ENCODE measurements at places on chromosomes 5 and 9. TPM values are rescaled to one million over a fixed set of nuclear protein-coding genes. Genes with fewer than 3 reads are reported as not detected.

DNA sequence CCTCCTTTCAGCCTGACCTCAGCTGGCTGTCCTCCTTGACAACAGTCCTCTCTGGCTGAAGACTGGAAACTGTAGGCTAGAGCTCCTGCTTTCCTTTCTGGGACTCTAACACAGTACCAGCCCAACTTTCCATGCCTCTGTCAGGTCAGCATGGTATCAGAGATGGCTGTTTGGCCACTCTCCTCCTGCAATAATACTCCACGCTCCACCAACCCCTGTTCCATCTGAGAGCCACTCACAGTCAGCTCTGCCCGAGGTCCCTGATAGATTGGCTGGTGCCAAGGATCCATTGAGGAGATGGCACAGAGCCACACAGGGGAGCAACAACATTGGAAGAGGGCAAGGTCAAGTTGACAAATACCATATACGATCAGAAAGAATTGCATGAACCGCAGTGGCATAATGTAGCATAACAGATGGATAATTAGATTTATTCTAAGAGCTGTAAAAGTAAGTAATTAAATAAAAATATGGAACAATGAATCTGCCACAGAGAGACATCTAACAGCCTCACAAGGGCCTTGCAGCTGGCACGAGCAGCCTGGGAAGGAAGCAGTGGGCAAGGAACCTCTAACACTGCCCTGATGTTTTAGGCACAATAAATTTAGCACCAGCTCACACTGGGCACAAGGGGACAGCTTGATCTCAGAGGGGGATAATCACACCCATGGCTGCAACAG, 94.3 kb upstream of the LRRTM2 start:
- peaks cover under 1% of the 10 kb centered on the region for H3K4me1 ChIP-seq
- H3K27ac ChIP-seq = no peak overlapping the region
- no peaks in the 10 kb centered on the region for H3K36me3 ChIP-seq
- peak; percentile 23 for DNase-seq

Gene CAMK4
- 19.5 TPM for total RNA-seq

- peaks cover 11% of the 10 kb centered on the region for H3K4me1 ChIP-seq
- H3K36me3 ChIP-seq = no peaks in the 10 kb centered on the region
Measured at GRCh38 chr9:38026021-38026809, 42.8 kb downstream of the SHB start.

Gene CCDC171
- total RNA-seq = 2.1 TPM

- peaks cover 9% of the 10 kb centered on the region for H3K4me1 ChIP-seq
- no peaks in the 10 kb centered on the region for H3K36me3 ChIP-seq
- H3K4me3 ChIP-seq = no peak overlapping the region
- no peak overlapping the region for H3K27ac ChIP-seq
- peak; percentile 43 for DNase-seq
Measured at GRCh38 chr9:134193912-134194535, 29.7 kb upstream of the RNU6ATAC start.

DNA sequence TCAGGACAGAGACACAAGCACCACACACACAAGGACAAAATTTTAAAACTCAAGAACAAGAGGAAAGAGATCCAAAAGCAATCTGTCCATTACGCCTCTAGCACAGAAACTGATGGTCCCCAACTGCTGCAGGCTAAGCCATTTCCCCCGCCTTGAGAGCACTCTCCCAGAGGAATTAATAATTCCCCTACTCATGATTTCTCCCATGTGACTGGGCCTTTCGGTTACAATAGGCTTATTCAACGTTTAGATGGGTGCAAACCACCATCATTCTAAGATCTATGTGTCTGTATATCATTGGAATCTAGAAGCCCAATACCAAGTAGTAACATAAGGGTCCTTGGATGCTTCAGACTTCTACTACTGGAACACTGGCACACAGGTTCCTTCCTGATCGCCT, 18.8 kb downstream of the BRD8 start:
- H3K27ac ChIP-seq = no peak overlapping the region
- no peak for DNase-seq
- no peaks in the 10 kb centered on the region for H3K27me3 ChIP-seq
- H3K4me1 ChIP-seq = no peaks in the 10 kb centered on the region
- H3K36me3 ChIP-seq = peaks cover 84% of the 10 kb centered on the region

All from spleen (tissue), 13 donors.